Activated T-helper 2 cell treated with anti-CD3 and anti-CD28 coated beads, Interferon-gamma antibody, Interleukin-2, Interleukin-4, amounts not matched to agents 10 μg/mL and 5 μg/mL and 100 μg/mL, durations not matched to agents 14 hours and 24 hours and 36 hours (primary cell): ENCODE measurements at places on chromosomes 11 and 22. TPM values are rescaled to one million over a fixed set of nuclear protein-coding genes. Genes with fewer than 3 reads are reported as not detected.

GRCh38 chr22:27588915-27589314 is 212.6 kb downstream of the MN1 start:
- H3K27me3 ChIP-seq, result no peaks in the 10 kb centered on the region
- H3K36me3 ChIP-seq, result no peaks in the 10 kb centered on the region

GRCh38 chr11:96024666-96025065 is 100.8 kb upstream of the MTMR2 start:
- no peaks in the 10 kb centered on the region for H3K36me3 ChIP-seq
- H3K4me3 ChIP-seq, result no peak overlapping the region
- no peak for DNase-seq
- no peaks in the 10 kb centered on the region for H3K27me3 ChIP-seq
- no peak overlapping the region for H3K27ac ChIP-seq

DNA sequence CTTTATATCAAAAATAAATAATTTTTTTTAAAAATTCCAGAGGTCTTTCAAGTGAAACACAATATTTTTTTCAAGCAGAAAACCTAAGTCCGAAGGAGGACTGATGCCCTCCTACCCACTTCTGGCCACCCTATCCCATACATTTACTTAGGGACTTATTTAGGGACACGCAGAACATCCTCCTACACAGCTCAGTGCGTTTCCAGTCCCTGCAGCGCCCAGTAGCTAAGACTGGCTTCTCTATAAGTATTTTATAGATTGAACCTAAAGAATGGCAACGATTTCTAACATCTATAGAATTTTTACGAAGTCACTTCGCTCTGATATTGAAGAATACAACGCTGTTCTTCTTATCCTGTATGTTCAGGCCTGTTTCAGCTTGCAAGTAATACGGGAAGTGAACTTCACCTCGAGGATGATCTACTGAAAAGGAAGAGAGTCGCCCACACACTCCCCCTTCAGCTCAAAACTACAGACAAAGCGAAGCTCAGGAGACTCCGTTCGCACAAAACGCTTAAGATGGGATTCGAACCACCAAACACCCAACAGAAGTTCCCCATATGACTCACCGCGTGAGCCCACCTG is 328 bp downstream of the CHEK2 start:
- H3K27ac ChIP-seq, result peak overlapping the region; percentile 83
- no peaks in the 10 kb centered on the region for H3K27me3 ChIP-seq
- H3K36me3 ChIP-seq, result peaks cover 48% of the 10 kb centered on the region
- H3K4me1 ChIP-seq, result peaks cover 36% of the 10 kb centered on the region

GRCh38 chr11:61080986-61081590 is 21.2 kb upstream of the CD5 start:
- H3K27ac ChIP-seq, result peak overlapping the region; percentile 96
- H3K4me1 ChIP-seq, result peaks cover 74% of the 10 kb centered on the region
- DNase-seq, result no peak
- peaks cover 72% of the 10 kb centered on the region for H3K36me3 ChIP-seq

DNA sequence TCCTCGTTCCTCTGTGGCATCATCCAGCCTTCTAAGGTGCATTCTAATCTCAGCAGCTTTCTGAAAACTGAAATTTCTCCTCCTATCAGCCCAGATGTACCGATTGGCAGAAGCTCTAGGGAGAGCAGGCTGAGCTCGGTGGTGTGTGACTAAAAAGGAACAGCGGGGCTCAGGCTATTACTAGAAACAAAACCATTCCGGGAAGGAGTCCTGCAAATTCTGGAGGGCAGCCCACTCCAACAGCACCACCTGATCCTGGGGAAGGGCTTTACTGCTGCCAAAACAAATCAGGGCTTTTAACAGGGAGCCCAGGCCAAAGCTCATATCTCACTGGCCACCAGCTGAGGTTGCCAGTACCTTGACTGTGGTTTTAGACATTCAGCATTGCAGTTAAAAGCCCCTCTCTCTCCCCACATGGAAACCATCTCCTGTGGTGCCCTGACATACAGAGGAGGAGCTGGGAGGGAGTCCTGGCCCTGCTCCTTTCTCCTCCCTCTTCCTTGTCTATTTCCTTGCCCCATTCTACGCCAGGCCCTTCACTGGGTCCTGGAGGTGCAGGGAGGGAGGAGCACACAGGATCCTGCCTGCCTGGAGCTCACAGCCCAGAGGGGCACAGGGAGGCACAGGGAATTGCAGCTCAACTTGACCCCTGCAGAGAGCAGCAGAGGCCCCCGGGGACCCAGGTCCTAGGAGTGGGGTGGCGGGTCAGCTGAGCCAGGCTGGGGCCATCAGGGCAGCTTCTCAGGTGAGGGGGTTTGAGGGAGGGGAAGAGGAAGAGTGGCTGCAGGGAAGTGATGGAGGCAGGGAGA is 889 bp downstream of the PLAAT4 start:
- peaks cover 58% of the 10 kb centered on the region for H3K4me1 ChIP-seq
- H3K4me3 ChIP-seq, result peak overlapping the region; percentile 80
- DNase-seq, result no peak
- peaks cover 2% of the 10 kb centered on the region for H3K27me3 ChIP-seq
- H3K27ac ChIP-seq, result peak overlapping the region; percentile 74
- peaks cover 9% of the 10 kb centered on the region for H3K36me3 ChIP-seq

DNA sequence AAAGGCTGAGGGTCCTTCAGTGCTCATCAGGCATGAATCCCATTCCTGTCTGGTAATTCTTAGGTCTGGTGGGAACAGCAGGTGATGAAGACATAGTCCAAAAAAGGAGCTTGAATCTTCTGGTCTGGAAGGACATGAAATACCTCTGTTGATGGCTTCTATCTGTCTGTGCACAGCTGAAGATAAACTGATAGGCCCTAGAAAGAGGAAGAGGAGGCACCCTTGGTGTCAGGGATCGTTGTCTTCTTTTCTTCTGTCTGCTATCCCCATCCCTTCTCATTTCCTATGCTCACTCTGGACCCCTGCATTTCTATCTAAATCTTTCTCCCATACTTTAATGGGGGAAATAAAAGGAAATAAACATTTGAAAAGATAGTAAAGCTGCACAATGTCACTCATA is 9.4 kb downstream of the AGBL2 start:
- no peaks in the 10 kb centered on the region for H3K36me3 ChIP-seq
- no peak for DNase-seq
- H3K4me3 ChIP-seq, result no peak overlapping the region
- no peak overlapping the region for H3K27ac ChIP-seq
- H3K27me3 ChIP-seq, result no peaks in the 10 kb centered on the region

KRTAP5-7 gene
- 0.21 TPM in 1 of 2 replicates, not detected in the other for total RNA-seq

GRCh38 chr11:77560605-77561004 is 29.1 kb upstream of the AQP11 start:
- no peak overlapping the region for H3K4me3 ChIP-seq
- no peak overlapping the region for H3K27ac ChIP-seq
- H3K36me3 ChIP-seq, result no peaks in the 10 kb centered on the region
- H3K4me1 ChIP-seq, result peaks cover 3% of the 10 kb centered on the region
- no peak for DNase-seq
- no peaks in the 10 kb centered on the region for H3K27me3 ChIP-seq

DNA sequence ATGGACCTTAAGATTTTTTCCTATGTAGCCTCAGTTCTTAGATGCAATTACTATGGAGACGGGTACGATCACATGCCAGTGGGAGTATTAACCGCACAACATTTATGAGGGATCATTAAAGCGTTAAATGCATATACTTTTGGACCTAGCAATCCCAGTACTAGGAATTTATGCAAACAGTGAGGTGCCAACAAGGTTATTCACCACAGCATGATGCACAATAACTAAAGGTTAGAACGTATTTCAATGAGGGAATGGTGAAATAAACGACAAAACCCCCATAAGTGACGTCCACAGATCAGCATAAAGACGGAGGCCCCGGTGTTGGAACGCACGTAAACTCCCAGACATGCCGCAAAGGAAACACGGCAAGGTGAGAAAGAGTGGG is 539 bp downstream of the SIRT3 start:
- no peaks in the 10 kb centered on the region for H3K27me3 ChIP-seq
- peak overlapping the region; percentile 92 for H3K27ac ChIP-seq
- H3K4me1 ChIP-seq, result peaks cover 42% of the 10 kb centered on the region
- peak overlapping the region; percentile 86 for H3K4me3 ChIP-seq

NEFH gene
- 7.0 and 7.5 TPM in 2 replicates for total RNA-seq

CALCB gene
- total RNA-seq, result 0.73 and 0.90 TPM in 2 replicates

DNA sequence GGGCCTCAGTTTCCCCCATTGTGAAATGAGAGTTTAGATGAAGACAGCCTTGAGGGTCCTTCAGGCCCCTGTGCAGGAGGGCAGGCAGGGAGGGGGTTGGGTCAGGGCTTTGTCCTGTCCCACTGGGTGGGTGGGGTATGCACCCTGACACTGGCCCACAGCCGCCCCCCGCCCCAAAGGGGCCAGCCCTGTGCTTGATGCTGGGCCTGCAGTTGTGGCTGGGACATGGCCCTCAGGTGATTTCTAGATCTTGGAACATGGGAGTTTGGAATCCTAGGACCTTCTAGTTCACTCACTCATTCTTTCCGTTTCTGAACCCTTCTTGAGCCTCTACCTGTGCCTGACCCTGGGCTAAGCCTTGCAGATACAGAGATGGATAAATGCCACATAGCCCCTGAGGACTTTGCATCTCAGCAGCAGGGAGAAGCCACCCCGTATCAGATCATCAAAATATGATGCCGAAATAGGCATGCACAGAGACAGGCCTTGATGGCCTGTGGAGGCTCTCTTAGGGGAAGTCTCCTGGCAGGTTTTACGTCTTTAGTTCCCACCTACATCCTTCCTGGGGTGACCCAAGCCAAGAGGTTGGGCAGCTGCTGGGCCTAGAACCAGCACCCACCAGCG is 76.0 kb downstream of the FBLN1 start:
- no peak overlapping the region for H3K4me3 ChIP-seq
- no peak for DNase-seq
- peaks cover 4% of the 10 kb centered on the region for H3K4me1 ChIP-seq

DNA sequence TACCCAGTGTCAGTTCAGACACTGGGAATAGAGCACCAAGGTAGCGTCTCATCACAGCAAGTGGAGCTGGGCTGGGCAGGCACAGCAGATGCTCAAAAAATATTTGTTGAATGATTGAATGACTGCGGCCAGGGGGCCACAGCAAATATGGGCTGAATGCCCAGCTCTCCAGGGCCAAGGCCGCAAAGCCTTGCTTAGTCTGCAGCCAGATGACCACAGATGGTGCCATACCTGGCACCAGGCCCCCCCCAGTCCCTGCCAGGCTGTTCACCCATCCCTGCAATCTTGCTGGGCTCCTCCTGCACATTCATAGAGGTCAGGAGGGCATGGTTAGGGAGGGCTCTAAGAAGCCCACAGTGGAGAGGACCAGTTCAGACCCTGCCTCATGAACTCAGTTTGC is 32.9 kb downstream of the ZC3H7B start:
- no peak overlapping the region for H3K27ac ChIP-seq
- DNase-seq, result no peak
- H3K36me3 ChIP-seq, result peaks cover 42% of the 10 kb centered on the region
- H3K4me3 ChIP-seq, result no peak overlapping the region
- H3K27me3 ChIP-seq, result no peaks in the 10 kb centered on the region

- peaks cover 9% of the 10 kb centered on the region for H3K27me3 ChIP-seq
- H3K4me1 ChIP-seq, result no peaks in the 10 kb centered on the region
- H3K4me3 ChIP-seq, result no peak overlapping the region
- no peak overlapping the region for H3K27ac ChIP-seq
- DNase-seq, result no peak
Measured at GRCh38 chr11:60235321-60235720, 7.6 kb downstream of the MS4A4E start.

KCTD17 gene
- total RNA-seq, result 70.4 and 81.9 TPM in 2 replicates

DNA sequence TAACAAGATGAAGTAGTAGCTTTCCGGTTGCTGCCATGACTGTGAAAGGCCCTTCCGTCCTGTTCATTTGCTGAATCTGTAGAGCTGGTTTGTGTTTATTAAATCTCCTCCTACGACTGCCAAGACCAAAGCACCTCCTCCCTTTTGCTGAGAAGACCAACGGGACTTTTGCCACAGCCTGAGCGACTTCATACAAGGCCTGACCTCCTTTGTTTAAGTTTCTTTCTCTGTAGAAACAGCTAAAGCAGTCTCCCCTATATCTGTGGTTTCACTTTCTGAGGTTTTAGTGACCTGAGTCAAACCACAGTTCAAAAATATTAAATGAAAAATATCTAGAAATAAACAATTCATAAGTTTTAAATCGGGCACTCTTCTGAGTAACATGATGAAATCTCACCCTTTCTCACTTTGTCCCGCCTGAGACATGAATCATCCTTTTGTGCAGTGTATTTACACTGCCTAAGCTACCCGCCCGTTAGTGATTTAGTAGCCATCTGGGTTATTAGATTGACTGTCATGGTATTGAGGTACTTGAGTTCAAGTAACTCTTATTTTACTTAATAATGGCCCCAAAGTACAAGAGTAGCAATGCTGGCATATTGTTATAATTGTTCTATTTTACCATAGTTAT is 119.1 kb upstream of the LRRC4C start:
- H3K27ac ChIP-seq, result no peak overlapping the region
- H3K27me3 ChIP-seq, result no peaks in the 10 kb centered on the region
- no peak overlapping the region for H3K4me3 ChIP-seq
- H3K4me1 ChIP-seq, result no peaks in the 10 kb centered on the region
- no peaks in the 10 kb centered on the region for H3K36me3 ChIP-seq

POU2AF3 gene
- 0.16 TPM in 1 of 2 replicates, not detected in the other for total RNA-seq

ELFN2 gene
- total RNA-seq, result 0.11 TPM in 2 replicates

DNA sequence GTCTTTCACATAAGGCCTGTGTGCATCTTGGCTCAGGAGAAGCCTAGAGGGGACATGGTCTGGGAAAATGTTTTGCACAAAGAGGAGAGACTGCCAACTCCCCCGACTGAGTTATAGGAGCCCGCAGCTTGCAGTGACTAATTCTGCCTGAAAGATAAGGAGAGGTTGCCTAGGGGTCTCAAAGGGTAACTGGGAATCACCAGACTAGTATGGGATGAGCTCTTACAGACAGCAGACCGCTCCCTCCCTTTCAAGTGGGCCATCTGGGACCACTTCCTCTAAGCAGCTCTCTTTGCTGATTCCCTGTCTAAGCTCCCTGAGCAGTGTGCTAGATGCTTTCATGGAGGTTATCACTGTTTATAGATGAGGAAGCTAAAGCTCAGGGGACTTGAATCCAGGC is 105.1 kb downstream of the TENM4 start:
- H3K4me1 ChIP-seq, result no peaks in the 10 kb centered on the region
- no peak overlapping the region for H3K4me3 ChIP-seq
- no peaks in the 10 kb centered on the region for H3K36me3 ChIP-seq
- no peak overlapping the region for H3K27ac ChIP-seq

CCDC157 gene
- total RNA-seq, result 3.2 and 4.3 TPM in 2 replicates

WNT7B gene
- total RNA-seq, result not detected in 2 replicates

GRCh38 chr11:86914865-86915519 is 40.2 kb downstream of the FZD4 start:
- DNase-seq, result no peak
- H3K4me3 ChIP-seq, result no peak overlapping the region
- no peaks in the 10 kb centered on the region for H3K4me1 ChIP-seq
- peaks cover 9% of the 10 kb centered on the region for H3K27me3 ChIP-seq
- H3K36me3 ChIP-seq, result no peaks in the 10 kb centered on the region

MMP13 gene
- total RNA-seq, result not detected in 2 replicates

DNA sequence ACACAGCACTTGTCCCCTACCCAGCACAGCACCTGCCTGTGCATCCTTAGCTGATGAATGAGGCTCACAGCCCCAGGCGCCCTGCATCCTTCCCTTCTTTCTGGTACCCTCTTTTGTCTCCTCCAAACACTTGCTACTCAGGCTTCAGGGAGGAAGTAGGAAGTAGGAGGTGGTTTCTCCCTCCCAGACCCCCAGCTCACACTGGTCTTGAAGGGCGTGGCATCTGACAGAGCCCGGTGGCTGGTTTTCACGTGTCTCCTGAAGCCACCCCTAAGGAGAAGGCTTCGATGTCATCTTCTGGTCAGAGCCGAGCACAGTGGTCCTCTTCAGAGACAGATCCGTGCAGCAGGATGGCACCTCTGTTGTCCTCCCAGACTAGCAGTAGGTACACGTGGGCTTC is 109.8 kb downstream of the PTPRJ start:
- no peak overlapping the region for H3K27ac ChIP-seq
- H3K4me1 ChIP-seq, result peaks cover 57% of the 10 kb centered on the region
- no peak for DNase-seq
- H3K36me3 ChIP-seq, result peaks cover 30% of the 10 kb centered on the region
- H3K4me3 ChIP-seq, result no peak overlapping the region
- no peaks in the 10 kb centered on the region for H3K27me3 ChIP-seq

C22orf31 gene
- total RNA-seq, result not detected in 2 replicates
